ENCODE measurements at places on chromosomes 5 and 9. TPM values are rescaled to one million over a fixed set of nuclear protein-coding genes. Genes with fewer than 3 reads are reported as not detected.

Gene IRX1
- 1.9 TPM for total RNA-seq

Gene ESM1
- not detected for total RNA-seq

Gene CARTPT
- total RNA-seq, result not detected

Gene RAB3C
- total RNA-seq, result 1.1 TPM

Gene THBS4
- 99.0 TPM for total RNA-seq

DNA sequence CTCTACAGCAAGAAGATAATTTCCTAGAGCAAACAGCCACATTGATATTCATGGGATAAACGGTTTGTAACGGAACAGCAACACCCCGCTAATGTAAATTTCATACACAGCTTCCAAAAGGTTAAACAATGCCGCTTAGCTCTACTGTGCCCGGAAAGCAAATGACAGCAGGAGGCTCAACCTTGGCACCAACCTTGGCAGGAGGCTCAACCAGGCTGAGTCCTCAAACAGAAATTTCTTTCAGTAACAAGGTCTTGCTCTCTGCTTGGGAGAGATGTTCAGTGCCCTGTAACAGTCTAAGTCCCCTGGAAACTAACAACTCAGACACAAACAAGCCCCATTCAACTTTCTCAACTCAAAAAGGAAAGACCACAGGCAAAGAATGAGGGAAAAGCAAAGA, 11.1 kb upstream of the PPP1R2B start:
- H3K27me3 ChIP-seq, result no peaks in the 10 kb centered on the region
- DNase-seq, result no peak
- H3K4me1 ChIP-seq, result no peaks in the 10 kb centered on the region
- no peak overlapping the region for H3K4me3 ChIP-seq

Gene HAVCR1
- total RNA-seq, result 0.42 TPM

Gene NR2F1
- total RNA-seq, result 65.1 TPM

Gene ECSCR
- total RNA-seq, result 16.4 TPM

Gene WDR31
- total RNA-seq, result 2.8 TPM

- no peak overlapping the region for H3K27ac ChIP-seq
- no peak overlapping the region for H3K4me3 ChIP-seq
- H3K27me3 ChIP-seq, result no peaks in the 10 kb centered on the region
- no peaks in the 10 kb centered on the region for H3K4me1 ChIP-seq
- no peak for DNase-seq
- peaks cover 34% of the 10 kb centered on the region for H3K36me3 ChIP-seq
Observed at GRCh38 chr5:34811706-34812105, 27.3 kb upstream of the TTC23L start.

DNA sequence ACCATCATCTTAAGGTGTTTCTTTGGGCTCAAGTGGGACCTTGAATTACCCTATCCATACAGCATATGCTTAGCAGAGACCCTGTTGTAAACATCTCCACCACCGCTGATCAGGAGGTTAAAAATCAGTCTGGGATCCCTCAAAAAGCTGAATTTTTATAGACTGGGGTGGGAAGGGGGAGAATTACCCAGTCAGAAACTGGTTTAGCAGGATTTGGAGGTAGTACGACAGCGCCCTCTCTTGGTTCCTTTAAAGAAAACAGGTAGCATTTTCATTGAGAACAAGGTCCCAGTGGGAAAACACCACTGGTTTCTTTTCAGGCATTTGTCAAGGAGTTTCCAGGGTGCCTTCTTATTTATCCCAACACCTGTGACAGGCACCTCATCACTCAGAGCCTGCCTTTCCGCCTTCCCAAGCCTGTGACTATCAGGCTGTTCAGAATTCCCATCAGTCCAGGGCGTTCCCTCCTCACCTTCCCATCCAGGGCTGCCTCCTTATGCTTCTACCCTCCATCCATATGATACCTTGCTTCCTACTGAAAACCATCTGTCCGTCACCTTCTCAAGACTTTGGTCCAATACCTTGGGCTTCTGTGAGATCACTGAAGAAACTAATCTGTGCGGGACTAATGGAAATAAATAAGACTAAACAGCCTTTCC, 203.8 kb upstream of the RAI14 start:
- no peaks in the 10 kb centered on the region for H3K4me1 ChIP-seq
- no peaks in the 10 kb centered on the region for H3K36me3 ChIP-seq
- no peaks in the 10 kb centered on the region for H3K27me3 ChIP-seq
- H3K4me3 ChIP-seq, result no peak overlapping the region
- DNase-seq, result no peak
